Stimulated activated CD8-positive, alpha-beta memory T cell treated with anti-CD3 and anti-CD28 coated beads, Interleukin-12 subunit alpha, Interleukin-12 subunit beta, amount 100 ng/mL, for 1 hour (primary cell): ENCODE measurements at places on chromosomes 2 and 18.

- no peak for DNase-seq
Observed at GRCh38 chr2:65934992-65935629, 499.8 kb upstream of the MEIS1 start.

- no peak for DNase-seq
Observed at GRCh38 chr2:143786026-143786765, 657.0 kb downstream of the ARHGAP15 start.

GRCh38 chr18:49742316-49743116, 70.8 kb downstream of the ACAA2 start:
- DNase-seq: no peak

DNA sequence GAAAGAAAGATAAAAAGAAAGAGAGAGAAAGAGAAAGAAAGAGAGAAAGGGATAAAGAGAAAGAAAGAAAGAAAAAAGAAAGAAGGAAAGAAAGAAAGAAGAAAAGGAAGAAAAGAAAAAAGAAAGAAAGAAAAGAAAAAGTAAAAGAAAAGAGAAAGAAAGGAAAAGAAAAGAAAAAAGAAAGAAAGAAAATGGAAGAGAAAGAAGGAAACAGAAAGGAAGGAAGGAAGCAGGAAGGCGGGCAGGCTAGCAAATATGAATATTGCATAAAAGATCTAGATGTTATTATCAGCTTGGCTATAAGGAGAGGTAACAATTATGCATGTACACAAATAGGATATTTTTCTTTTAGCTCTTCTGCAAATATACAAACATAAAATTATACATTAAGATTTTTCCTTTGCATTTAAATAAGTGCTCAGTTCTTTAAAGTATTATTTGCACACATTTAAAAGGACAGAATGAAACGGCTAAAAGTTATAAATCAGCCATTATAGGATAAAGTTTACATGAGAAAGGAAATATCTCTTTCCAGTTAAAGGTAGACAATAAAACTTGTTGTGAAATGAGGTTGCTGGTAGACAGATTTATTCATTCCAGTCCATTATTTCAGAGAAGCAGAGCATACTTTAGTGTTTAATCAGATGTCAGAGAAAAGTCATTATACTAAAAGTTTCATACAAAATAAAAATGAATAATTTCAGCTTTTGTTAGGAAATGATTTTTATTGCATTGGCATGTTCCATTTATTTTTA, 511.4 kb downstream of the KCNJ3 start:
- DNase-seq: no peak

DNA sequence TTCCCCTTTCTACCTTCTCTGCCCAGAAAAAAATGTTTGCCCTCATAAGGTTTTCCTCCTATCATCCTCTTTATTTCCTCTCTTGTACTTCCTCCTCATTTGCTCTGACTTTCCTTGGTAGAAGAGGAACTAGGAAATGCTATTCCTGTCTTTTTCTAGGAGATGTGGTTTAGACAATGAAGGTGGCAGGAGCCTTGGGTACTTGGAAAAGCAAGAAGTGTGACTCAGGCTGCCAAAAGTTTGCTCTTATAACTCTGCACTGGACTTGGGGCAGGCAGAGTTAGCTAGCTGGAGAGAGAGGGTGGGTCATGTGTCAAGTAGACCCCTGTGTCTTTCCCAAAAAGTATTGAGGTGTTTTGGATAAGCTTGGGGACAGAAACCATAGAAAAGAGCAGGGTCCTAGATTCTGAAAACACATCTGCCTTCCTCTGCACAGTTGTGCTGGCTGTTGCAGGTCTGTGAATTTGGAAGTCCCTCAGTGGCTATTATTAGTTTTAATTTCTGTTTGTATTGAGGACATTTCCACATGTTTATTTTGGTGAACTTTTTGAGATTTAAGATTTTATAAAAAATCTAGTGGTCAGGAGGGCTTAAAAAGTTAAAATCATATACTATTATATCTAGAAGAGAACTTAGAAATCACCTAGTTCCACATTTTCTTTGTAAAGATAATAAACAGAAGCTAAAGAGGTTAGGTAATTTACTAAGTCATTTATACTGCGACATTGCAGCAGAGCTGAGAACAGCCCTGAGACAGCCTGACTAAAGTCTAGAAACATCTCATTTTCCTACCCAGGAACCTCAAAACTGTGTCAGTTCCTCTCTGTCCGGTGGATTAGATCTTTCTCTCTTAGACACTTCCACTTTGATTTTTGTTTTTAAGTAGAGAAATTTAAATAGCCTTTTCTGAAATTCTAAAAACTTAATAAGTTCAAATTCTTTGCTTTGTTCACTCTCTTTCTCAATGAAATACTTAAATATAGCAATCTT, 16.0 kb downstream of the INSIG2 start:
- DNase-seq: no peak

DNA sequence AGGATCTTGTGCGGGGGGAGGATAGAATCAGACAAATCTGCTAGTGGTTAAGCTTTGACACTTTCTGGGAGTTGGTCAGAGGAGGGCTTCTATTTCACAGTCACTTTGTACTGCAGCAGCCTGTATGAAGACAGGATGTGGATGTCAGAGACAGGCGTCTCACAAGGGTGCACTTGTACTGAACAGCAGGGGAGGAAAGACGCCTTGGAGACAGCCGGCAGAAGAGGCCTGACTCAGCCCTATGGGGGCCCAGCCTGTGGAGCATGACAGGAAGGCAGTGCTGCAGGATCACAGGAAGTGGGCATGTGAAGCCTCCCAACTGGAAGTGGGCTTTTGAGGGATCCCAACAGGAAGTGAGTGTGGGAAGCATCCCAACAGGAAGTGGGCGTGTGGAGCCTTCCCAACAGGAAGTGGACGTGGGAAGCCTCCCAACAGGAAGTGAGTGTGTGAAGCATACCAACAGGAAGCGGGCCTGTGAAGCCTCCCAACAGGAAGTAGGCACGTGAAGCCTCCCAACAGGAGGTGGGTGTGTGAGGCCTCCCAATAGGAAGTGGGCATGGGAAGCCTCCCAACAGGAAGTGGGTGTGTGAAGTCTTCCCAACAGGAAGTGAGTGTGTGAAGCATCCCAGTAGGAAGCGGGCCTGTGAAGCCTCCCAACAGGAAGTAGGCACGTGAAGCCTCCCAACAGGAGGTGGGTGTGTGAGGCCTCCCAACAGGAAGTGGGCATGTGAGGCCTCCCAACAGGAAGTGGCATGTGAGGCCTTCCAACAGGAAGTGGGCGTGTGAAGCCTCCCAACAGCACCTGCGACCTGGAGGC, 212.3 kb downstream of the SNTG2 start:
- no peak for DNase-seq

DNA sequence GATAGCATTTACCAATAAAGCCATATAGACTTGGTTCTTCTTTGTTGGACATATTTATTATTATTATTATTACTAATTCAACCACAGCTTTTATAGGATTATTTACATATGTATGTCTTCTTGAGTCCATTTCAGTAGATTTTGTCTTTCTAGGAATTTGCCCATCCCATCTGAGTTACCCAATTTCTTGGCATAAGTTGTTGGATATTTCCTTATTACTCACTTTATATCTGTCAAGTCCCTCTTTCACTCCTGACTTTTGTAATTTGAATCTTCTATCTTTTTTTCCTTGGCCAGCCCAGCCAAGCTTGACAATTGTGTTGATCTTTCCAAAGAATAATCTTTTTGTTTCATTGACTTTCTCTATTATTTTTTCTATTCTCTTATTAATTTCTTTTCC, 543.7 kb downstream of the SUCLG1 start:
- DNase-seq: no peak

DNA sequence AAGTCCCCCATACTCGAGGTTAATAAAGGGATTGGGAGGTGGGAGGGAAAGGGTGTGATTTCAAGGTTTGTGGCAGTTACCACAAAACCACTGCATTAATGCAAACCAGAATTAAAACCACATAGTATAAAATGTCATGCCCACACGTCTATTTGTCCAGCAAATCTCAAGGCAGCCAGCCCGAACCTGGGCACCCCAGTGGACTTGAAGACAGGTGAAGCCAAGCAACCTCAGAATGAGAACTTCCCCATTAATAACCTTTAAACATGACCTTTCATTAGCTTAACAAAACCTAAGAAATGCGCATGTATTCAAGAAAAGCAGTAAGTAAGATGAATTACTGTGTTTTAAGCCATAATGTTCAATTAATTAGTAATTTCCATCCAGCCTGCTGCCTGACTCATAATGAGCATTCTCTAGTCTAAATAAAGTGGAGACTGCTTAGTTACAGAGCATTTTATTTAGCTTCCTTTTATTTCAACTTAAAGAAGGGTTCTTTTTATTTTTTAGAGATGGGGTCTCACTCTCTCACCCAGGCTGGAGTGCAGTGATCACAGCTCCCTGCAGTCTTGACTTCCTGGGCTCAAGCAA, 229.6 kb downstream of the FAM210A start:
- no peak for DNase-seq

- DNase-seq: no peak
Observed at GRCh38 chr18:79621501-79621900, 58.1 kb upstream of the CTDP1 start.

- no peak for DNase-seq
Observed at GRCh38 chr2:211367711-211368110, 811.3 kb downstream of the CPS1 start.

DNA sequence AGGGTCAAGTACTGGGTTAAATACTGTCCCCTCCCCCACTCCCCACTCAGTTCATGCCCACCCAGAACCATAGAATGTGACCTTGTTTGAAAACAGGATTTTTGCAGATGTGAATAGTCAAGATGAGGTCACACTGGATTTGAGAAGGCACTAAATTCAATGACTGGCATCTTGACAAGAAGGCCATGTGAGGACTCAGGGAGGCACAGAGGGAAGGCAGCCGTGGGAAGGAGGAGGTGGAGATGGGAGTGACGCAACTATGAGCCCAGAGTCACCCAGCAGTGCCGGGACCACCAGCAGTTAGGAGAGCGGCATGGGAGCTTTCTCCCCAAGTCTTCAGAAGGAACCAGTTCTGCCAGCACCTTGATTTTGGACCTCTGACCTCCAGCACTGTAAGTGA, 257.3 kb downstream of the BCL2 start:
- DNase-seq: no peak

DNA sequence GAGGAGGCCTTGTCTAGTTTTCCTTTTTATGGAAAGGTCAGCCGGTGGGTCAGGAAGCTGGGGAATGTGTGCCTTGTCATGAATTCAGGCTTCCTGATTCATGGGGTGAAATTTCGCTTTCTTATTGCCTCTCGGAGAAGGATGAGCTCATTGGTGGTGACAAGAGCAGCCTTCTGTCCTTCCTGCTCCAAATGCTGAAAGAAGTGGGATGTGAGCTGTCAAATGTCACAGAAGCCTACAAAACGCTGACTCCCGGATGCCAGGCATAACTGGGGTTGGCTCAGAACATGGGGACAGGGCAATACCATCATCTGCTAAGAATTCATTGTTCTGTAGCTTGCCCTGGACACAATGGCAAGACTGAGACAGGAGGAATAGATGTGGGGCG, 55.8 kb upstream of the FAM136A start:
- no peak for DNase-seq

GRCh38 chr2:108262036-108262435, 22.3 kb downstream of the SULT1C3 start:
- no peak for DNase-seq

DNA sequence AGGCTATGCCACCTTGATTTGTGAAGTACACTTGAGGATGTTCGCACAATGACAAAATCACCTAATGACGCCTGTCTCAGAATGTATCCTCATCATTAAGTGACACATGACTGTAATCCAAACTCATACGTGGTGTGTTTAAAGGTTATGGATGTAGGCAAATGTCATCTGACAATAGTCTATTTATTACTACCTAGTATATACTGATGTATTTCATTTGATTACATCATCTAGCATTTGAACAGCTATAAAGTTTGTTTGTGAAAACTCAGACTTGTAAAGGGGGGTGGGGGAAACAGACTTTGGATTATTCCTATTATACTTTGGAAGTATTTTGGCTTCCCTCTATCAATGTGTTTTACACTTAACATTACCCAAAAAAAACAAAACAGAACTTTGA, 129.9 kb downstream of the TANC1 start:
- DNase-seq: no peak

GRCh38 chr2:17545680-17546613, 5.5 kb downstream of the VSNL1 start:
- DNase-seq: no peak

GRCh38 chr2:158979772-158980171, 11.3 kb downstream of the TANC1 start:
- DNase-seq: no peak

GRCh38 chr18:1840878-1841277, 730.4 kb downstream of the METTL4 start:
- DNase-seq: no peak

- no peak for DNase-seq
Observed at GRCh38 chr2:224915136-224915535, 127.1 kb downstream of the DOCK10 start.

DNA sequence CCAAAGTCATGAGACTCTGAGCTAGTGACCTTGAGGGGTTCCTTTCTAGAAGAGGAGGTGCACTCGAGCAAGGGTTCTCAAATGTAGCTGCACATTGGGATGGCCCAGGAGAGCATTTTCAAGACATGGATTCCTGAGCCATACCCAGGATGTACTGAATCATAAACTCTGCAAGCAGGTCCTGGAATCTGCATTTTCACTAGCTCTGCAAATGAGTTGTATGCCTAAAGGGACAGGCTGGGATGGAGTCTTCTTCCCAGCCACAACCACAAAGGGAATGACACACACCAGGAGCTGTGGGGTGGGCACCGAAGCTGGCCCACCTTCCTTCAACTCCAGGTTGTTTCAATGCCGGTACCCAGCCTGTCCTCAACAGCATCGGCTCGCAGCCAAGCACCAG, 90.6 kb downstream of the GALNT14 start:
- DNase-seq: no peak

GRCh38 chr2:109533823-109534222, 79.9 kb downstream of the SEPTIN10 start:
- DNase-seq: no peak

GRCh38 chr2:235532307-235532706, 38.5 kb downstream of the AGAP1 start:
- no peak for DNase-seq

- no peak for DNase-seq
Observed at GRCh38 chr2:74777161-74777900, 56.6 kb upstream of the HK2 start.
